Endothelial cell (in vitro differentiated cells): ENCODE measurements at places on chromosomes 7 and 10. TPM values are rescaled to one million over a fixed set of nuclear protein-coding genes. Genes with fewer than 3 reads are reported as not detected.

DNA sequence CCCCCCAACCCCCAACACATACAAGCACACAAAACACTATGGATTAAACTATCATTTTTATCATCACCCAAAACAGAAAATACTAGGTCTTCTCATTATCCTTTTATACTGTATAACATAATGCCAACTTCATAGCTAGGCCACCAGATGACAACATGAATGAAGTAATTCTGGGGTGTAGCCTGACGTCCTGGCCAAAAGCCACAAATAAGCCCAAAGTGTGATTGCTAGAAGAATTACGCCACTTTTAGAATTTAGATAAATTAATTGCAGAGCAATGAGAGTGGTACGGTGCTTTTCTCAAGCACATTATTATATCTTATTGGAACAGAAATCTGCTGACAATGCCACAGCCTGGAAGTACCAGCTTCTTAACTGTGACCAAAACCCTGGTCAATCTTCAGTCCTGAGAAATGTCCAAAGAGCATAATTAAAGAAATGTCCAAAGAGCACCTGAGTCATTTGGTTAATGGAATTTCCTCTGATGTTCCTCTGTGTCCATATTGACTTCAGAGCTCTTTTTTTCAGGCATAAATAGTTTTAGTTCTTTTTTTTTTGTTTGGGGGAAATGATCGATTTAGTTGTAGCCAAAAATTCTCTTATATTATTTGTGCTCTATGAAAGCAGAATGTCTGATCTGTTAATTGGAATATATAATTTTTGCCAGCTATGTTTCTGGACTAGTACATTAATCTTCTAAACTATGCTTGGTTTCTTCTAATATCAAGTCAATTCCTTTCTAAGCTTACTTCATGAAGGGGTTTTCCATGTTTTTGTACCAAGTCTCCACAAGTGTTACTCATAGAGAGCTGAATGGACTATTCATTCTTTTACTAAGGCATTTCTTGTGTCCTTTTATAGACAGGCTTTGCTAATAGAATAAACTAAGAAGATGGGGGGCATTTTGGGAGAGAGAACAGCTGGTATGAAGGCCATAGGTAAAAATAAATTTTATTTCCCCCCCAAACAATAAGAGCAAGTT, 233.4 kb upstream of the SLC26A5 start:
- no peaks in the 10 kb centered on the region for H3K4me1 ChIP-seq
- no peaks in the 10 kb centered on the region for H3K36me3 ChIP-seq
- no peak overlapping the region for H3K27ac ChIP-seq
- H3K4me3 ChIP-seq = no peak overlapping the region
- DNase-seq = no peak

GRCh38 chr7:101237206-101238067, at the start of gene CLDN15:
CLDN15 (minus strand) TSS chr7:101237802; CDS start chr7:101237581, 221 bp downstream.
- H3K4me1 ChIP-seq = peaks cover 14% of the 10 kb centered on the region
- no peak within 1 kb of the TSS for H3K4me3 ChIP-seq
- H3K27ac ChIP-seq = no peak within 1 kb of the TSS

GRCh38 chr7:101154693-101155102, 422 bp downstream of the AP1S1 start:
- H3K36me3 ChIP-seq = peaks cover 14% of the 10 kb centered on the region
- H3K27ac ChIP-seq = no peak overlapping the region
- H3K27me3 ChIP-seq = peaks cover 12% of the 10 kb centered on the region
- DNase-seq = no peak
- peak overlapping the region; percentile 79 for H3K4me3 ChIP-seq

DNA sequence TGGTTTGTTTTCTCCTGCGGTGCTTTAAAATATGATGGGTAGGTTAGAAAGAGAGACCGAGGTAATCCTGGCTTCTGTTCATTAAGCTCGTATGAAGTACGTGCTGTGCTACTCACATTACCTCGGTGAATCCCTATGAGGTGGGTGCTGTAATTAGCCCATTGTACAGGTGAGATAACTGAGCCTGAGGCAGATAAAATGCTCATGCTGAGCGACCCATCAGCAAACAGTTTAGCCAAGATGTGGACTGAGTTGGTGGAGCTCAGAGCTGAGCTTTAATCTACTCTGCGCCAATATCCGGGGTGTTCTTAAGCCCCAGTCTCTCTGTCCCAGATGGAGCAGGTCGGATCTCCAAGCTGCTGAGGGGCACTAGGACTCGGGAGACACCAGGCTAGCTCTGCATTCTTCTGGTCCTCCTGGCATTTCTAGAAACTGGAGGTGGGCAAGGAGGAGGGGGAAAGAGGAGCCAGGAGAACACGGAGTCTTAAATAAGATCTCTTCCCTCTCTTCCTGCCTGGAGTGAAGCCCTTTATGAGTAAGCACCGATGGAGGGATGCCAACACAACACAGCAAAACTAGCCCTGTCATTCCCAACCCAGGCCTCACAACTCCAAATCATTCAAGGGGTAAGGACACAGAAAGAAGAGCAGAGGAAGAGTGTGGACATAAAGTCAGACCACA, 458.5 kb downstream of the KCNMA1 start:
- H3K27me3 ChIP-seq = no peaks in the 10 kb centered on the region
- no peak overlapping the region for H3K27ac ChIP-seq
- no peaks in the 10 kb centered on the region for H3K4me1 ChIP-seq
- no peaks in the 10 kb centered on the region for H3K36me3 ChIP-seq
- no peak overlapping the region for H3K4me3 ChIP-seq

The PTF1A gene
- not detected for total RNA-seq

The PLEKHS1 gene
- not detected for total RNA-seq

DNA sequence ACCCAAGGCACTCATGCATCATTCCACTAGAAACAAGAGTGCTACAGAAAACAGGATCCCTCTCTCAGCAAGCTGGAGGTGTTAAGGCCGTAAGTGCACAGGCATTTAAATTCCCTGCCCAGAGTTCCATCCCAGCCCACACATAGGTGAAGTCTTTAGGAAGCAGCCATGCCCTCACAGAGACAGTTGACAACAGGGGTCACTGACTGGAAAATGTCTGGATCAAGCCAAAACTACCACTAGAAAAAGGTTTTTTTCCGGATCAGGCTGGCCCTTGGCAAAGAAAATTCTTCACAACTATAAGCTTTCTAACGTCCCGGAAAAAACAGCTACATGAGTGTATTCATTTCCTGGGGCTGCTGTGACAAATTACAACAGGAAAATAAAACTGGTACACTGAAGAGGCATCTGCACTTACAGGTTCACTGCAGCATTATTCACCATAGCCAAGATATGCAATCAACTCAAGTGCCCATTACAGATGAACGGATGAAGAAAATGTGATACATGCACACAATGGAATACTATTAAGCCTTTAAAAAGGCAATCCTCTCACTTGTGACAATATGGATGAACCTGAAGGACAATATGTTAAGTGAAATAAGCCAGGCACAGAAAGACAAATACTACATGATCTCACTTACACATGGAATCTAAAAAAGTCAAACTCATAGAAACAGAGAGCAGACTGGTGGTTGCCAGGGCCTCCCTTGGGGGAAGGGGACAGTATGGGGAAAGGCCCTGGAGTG, 52.5 kb downstream of the SLC25A13 start:
- H3K4me1 ChIP-seq = no peaks in the 10 kb centered on the region
- no peak overlapping the region for H3K4me3 ChIP-seq
- H3K27me3 ChIP-seq = peaks cover 4% of the 10 kb centered on the region
- H3K27ac ChIP-seq = no peak overlapping the region
- H3K36me3 ChIP-seq = peaks cover 18% of the 10 kb centered on the region

The OIT3 gene
- 5.5 TPM for total RNA-seq

DNA sequence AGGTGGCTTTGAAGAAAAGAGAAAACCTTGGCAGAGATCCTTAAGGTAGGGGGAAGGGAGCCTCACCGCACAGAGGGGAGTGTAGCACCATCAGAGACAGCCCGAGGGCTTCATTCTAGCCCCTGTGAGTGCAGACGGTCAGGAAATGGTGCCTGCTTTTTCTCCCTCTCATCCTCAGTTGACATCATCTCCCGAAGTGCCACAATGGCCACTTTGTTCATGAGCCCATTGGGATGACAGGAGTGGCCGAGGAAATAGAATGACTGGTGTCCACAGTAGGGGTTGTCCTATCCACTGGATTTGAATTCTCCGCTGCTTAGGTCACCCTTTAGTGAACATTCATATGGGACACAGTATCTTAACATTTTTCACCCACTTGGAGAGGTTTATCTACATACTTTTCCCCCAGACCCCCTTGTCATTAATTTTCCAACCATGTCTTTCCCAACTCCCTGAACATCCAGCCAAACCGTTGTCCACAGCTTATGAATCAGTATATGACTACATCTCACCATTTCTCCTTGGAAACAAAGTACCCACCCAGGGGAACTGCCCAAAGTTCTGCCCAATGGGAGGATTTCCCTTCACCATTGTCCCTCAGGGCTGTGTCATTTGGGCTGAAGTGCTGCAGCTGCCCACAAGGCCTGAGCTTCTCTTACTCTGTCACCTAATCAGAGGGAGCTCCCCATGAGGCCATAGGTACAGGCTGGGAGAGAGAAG, 108.8 kb downstream of the ADCY1 start:
- H3K27me3 ChIP-seq = peaks cover 5% of the 10 kb centered on the region
- peak overlapping the region; percentile 28 for H3K4me3 ChIP-seq
- peaks cover 55% of the 10 kb centered on the region for H3K36me3 ChIP-seq
- no peak overlapping the region for H3K27ac ChIP-seq
- DNase-seq = no peak

DNA sequence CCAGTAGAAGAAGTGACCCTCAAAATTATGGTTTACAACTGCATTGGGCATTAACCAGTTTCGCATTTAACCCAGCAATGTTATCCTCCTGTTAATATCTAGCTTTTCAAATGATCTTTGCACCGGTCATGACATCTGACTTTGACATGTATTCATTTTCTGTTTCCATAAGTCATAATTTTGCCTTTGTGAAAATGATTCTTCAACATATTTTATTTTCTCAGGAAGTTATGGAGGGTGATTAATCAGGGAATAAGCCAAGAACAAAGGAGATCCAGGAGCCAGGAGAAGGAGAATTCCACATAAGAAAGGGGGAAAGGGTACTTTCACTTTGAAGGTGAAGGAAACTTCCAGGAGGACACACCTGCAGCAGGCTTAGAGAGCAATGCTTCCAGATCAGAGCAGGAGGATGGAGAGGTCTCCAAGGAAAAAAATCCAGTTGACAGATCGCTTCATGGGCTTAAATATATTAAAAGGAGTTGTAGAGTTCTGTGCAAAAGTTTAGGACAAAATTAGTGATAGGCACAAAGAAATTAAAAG, 92.1 kb upstream of the FAM3C start:
- DNase-seq = no peak
- H3K4me1 ChIP-seq = no peaks in the 10 kb centered on the region
- no peak overlapping the region for H3K4me3 ChIP-seq
- no peak overlapping the region for H3K27ac ChIP-seq
- H3K27me3 ChIP-seq = no peaks in the 10 kb centered on the region

DNA sequence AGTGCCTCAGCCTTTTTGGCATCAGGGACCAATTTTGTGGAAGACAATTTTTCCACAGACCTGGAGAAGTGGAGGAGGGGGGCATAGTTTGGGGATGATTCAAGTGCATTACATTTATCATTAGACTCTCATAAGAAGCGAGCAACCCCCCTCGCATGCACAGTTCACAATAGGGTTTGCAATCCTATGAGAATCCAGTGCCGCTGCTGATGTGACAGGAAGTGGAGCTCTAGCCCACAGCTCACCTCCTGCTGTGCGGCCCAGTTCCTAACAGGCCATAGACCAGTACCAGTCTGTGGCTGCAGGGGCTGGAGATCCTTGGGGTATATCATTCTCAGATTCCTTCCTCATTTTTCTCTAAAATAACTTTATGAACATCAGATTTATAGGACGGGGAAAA, 50.8 kb downstream of the ATAD1 start:
- no peak overlapping the region for H3K4me3 ChIP-seq
- peak; percentile 9 for DNase-seq
- peaks cover 5% of the 10 kb centered on the region for H3K36me3 ChIP-seq
- peak overlapping the region; percentile 32 for H3K27ac ChIP-seq

The EIF5AL1 gene
- 0.59 TPM for total RNA-seq

GRCh38 chr10:21292763-21293517, 232.5 kb downstream of the SKIDA1 start:
- no peaks in the 10 kb centered on the region for H3K36me3 ChIP-seq
- peak overlapping the region; percentile 62 for H3K4me3 ChIP-seq
- H3K4me1 ChIP-seq = peaks cover 24% of the 10 kb centered on the region

DNA sequence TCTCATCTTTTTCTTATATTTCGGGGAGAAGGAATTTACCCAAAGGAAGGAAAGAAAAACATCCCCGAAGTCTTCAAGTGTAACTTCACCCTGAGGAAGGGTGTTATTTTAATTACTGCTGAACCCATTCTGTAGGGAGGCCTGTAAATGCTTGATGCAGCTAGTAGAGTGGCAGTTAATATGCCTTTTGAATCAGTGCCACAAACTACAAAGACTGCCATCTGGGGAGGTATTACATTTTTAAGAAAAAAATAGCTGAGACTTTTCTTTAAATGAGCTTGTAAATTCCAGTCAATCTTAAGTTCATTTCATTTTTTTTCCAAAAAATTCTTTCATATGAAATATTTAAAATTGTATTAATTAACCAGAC, 233.1 kb upstream of the FERD3L start:
- H3K36me3 ChIP-seq = no peaks in the 10 kb centered on the region
- no peak for DNase-seq
- H3K4me1 ChIP-seq = no peaks in the 10 kb centered on the region
- no peak overlapping the region for H3K27ac ChIP-seq
- H3K27me3 ChIP-seq = no peaks in the 10 kb centered on the region
- no peak overlapping the region for H3K4me3 ChIP-seq

GRCh38 chr10:67077376-67077775, 151.5 kb downstream of the LRRTM3 start:
- DNase-seq = no peak
- H3K4me1 ChIP-seq = no peaks in the 10 kb centered on the region
- no peak overlapping the region for H3K27ac ChIP-seq
- H3K36me3 ChIP-seq = no peaks in the 10 kb centered on the region
- peaks cover 2% of the 10 kb centered on the region for H3K27me3 ChIP-seq
- no peak overlapping the region for H3K4me3 ChIP-seq

The TFR2 gene
- total RNA-seq = 1.0 TPM

GRCh38 chr7:90267263-90267858, 22.4 kb downstream of the CFAP69 start:
- no peaks in the 10 kb centered on the region for H3K4me1 ChIP-seq
- H3K36me3 ChIP-seq = no peaks in the 10 kb centered on the region
- no peak overlapping the region for H3K4me3 ChIP-seq

- H3K4me1 ChIP-seq = peaks cover 20% of the 10 kb centered on the region
- peaks cover 8% of the 10 kb centered on the region for H3K27me3 ChIP-seq
- H3K27ac ChIP-seq = peak overlapping the region; percentile 24
- H3K36me3 ChIP-seq = peaks cover 17% of the 10 kb centered on the region
- DNase-seq = no peak
Observed at GRCh38 chr7:4681218-4681851, 760 bp upstream of the FOXK1 start.

The IGFBP1 gene
- 3.0 TPM for total RNA-seq

The SPDYE2 gene
- not detected for total RNA-seq

- no peak overlapping the region for H3K4me3 ChIP-seq
- no peak overlapping the region for H3K27ac ChIP-seq
- no peaks in the 10 kb centered on the region for H3K36me3 ChIP-seq
- H3K4me1 ChIP-seq = no peaks in the 10 kb centered on the region
- no peak for DNase-seq
Observed at GRCh38 chr7:138125598-138126111, 49.4 kb downstream of the AKR1D1 start.
